ENCODE measurements at places on chromosomes 2 and 18.

- no peak for DNase-seq
Measured at GRCh38 chr2:133517876-133518275, 50.4 kb downstream of the NCKAP5 start.

DNA sequence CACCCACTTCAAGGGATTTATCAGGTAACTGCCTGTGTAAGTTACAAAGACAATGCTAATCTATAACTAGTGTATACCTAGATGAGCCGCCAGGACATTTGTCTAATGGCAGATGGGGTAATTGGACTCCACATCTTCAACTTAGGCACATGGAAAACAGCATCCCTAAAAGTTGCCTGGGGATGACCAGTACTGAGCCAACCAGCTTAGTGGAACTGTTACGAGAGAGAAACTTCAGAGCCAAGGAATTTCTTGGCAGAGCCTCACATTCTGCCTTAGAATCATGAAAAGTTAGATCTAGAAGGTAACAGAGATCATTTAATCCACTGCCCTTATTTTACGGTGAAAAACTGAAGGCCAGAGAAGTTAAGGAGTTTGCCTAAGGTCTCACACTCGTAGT, 15.5 kb upstream of the CLASP1 start:
- DNase-seq = no peak

DNA sequence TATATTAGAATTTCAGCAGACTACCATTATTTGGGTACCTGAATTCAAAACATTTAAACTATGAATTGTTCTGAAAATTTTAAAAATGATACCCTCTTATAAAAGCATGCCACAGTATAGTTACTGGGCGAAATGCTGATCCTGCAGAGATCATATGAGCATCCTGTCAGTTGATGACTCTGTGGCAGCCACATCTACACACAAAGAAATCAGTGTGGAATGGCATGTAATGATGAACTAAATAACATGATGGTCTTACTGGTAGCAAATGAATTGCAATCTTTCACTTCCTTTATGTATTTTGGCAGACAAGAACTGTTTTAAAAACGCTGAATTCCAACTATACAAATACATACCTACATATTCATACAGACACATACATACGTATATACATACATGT, 38.3 kb downstream of the MRPS9 start:
- no peak for DNase-seq

GRCh38 chr2:191360918-191361317, 115.7 kb downstream of the MYO1B start:
- no peak for DNase-seq

DNA sequence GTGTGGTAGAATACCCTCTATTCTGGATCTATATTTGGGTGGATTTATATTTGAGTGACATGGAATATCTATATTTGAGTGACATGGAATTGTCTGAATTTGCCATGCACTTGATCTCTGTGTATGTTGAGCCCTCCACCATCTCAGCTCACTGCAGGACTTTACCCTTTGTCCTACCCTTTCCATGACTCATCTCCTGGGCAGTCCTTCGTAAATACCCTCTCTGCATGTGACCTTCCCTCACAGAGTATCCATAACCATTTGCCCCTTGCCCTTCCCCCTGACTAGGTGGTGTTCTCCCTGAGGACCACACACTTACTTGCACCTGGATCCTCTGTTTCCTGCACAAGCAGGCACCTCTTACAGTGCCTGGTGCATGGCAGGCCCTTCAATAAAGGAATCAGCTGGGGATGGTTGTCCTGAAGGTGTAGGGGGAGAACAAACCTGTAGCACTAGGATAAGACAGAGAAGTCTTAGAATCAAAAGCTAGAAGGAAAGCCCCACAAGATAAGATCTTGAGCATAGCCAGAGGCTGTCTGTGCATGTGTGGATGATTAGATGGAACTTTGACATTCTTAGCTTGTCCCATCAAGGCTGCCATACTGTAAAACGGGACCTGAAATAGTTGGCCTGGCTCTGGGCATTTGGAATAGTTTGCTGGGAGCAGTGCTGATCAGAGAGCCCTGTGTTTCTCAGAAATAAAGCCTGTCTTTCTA, 230.4 kb downstream of the FHOD3 start:
- DNase-seq = peak; percentile 16

DNA sequence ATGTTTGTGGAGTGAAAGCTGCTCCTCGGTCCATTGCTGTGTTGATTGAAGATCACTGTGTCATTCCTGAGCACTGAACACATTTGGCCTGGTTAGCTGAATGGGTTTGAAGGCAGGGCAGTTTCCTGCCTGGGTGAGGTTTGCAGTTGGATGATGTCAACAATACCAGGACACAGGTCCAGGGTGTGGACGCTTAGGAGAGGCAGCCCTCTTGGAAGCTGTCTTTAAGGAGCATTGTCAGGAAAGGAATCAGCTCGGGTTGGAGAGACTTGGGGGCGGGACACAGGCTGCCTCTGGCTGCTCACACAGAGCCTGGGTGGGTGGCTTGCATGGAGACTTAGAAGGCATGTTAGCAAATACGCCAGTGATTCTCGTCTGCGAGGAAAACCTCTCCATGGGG, 237.7 kb downstream of the SEPTIN10 start:
- DNase-seq = peak; percentile 56

DNA sequence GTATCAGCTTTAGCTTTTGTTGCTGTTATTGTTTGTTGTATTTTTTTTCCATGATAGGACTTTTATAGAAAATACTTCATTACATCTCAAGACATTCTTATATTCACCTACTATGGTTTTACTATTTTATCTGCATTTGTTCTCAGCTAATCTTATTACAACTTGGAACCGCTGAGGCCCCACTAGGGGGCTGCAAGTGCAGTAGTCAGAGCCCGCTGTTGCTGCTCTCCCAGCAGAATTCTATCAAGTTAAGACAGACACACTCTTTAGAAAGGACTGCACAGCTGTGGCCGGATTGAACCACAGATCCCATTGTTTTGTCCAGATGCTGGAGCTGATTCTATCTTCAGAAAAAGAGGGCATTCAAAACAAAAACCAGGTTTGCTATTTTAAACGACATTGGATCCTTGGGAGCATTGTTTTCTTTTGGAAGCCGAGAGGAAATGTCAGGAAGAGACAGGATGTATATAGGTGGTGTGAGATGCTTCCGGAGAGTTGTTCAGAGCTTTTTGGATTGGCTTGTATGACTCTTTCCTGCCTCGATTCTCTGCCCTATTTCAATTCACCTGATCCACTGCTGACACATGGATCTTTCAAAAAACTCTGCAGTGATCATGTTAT, 105.7 kb upstream of the GAREM1 start:
- DNase-seq = no peak

DNA sequence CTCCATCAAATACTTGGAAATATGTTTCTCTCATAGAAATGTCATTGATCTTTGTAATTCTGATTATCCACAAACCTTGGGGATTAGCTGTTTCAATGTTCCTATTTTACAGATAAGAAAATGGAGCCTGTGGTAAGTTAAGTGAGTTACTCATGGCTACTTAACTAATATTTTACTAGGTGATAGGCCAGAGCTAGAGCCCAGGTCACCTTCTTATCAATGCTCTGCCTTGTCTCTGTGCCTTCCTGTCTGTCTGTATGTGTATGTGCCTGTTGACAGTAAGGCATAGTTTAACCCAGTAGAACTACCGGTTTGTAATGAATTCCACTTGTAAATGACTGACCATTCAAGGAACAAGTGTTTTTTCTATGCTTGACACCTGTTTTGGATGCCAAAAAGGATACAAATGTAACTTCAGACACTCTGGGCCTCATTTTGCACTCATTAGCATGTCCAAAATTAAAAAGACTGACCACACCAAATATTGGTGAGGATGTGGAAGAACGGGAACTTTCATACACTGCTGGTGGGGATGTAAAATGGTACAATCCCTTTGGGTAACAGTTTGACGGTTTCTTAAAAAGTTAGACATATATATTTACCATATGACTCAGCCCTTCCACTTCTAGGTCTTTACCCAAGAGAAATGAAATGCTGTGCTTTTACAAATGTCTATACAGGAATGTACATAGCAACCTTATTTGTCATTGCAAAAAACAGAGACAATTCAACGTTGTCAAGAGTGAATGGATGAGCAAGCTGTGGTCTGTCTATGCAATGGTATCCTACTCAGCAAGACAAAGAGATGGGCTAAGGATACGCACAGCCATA, 19.6 kb upstream of the IL1A start:
- DNase-seq = peak; percentile 90

GRCh38 chr2:227374158-227374557, 4.9 kb downstream of the TM4SF20 start:
- DNase-seq = peak; percentile 58

DNA sequence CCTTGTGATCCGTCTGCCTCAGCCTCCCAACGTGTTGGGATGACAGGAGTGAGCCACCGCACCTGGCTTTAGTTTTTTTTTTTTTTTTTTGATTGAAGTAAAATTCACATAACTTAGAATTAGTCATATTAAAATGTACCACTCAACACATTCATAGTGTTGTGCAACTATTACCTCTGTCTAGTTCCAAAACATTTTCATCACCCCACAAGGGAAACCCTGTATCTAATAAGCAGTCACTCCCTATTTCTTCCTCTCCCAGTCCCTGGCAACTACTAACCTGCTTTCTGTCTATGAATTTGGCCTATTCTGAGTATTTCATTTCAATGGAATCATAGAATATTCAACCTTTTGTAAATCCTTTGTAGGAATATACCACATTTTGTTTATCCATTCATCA, 123.9 kb upstream of the FAM117B start:
- peak; percentile 11 for DNase-seq

GRCh38 chr2:192288295-192288694, 93.6 kb upstream of the TMEFF2 start:
- no peak for DNase-seq

DNA sequence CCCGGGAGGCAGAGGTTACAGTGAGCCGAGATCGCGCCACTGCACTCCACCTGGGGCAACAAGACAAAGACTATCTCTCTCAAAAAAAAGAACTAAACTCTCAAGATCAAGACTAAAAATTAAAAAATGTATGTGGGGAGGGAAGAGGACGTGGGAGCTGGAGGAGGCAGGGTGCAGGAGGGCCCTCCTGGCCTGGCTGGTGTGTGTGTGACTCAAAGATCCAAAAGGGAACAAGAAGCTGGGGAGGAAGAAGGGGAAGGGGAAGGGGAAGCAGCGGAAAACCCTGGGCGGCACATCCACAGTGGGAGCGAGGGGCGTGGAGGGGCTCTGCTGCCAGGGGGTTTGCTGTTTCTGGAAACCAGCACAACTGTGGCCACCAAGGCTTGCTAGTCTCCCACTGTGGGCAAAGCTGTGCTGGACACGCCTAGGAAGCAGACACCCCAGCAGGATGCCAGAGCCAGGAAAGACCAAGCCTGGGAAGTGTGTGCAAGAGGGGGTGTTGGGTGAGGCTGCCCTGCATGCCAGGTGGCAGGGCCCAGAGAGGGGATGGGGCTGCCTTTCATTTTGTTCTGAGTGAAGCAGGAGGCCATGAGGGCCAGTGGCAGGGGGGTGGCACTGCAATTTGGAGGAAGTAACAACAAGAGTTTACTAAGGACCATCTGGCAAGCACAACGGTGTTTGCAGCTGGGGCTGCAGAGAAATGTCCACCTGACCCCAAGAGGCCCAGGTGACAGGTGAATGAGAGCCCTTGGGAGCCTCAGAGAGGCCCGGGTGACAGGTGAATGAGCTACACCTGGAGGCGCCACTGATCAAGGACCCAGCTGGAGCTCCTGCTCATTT, 44.5 kb downstream of the ANO7 start:
- no peak for DNase-seq

DNA sequence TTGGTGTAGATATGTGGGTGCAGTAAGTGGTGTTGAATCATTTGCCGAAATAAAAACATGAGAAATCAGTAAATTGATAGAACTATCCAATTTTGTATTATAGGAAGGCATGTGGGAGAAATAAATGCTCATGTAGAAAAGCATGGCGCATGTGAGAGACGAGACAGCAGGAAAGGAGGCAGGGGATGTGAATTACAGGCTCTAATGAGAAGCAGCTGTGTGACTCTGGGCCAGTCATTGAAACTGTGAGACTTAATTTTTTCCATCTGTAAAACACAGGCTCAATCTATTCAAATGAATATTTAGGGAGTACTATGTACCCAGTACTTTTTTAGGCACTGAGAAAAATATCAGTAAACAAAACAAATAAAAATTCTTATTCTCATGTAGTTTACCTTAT, 42.6 kb upstream of the MAP3K20 start:
- DNase-seq = peak; percentile 74

DNA sequence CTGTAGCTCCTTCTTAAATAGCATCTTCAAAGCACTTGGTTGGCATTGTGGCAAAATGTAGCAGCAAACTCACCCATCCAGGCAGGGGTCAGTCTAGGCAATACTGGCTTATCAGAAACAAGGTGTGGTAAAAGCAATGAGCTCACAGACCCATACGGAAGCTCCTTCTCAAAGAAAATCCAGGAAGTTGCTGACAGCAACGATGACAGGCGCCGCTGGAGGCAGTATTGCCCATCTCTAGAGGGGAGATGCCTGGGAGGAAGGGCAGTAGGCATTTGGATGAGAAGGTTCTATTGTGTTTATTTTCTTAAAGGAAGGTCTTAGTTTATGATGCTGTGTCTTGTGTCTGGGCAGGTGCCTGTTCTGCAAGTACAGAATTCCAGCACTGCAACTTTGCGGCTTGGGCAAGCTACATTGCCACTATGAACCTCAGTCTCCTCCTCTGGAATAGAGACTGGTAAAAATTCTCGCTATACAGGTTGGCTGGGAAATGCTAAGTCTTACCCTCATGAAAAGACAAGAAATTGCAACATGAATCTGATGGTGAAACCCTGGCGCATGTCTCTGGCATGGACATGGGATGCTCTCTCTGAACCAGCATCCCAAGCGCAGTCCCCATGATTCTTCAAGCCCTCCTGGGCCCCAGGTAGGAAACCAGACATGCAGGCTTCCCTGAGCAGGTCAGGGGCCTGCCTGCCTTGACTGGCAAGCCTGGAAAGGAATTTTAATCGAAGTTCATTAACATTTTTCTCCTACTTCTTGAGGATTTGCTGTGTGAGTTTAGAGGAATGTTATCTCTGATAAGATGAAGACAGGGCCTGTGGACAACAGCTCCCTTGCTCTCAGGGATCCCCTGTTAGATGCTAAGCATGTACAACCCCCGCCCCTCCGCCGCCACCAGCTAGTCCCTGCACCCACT, 156.0 kb downstream of the TFCP2L1 start:
- DNase-seq = peak; percentile 12

- peak; percentile 3 for DNase-seq
Measured at GRCh38 chr18:6021306-6022073, 126.2 kb upstream of the TMEM200C start.

- DNase-seq = no peak
Measured at GRCh38 chr2:68853915-68854314, 17.3 kb downstream of the BMP10 start.

All from EH (cell line).